Osteocyte (in vitro differentiated cells): ENCODE measurements at places on chromosomes 6 and 20. TPM values are rescaled to one million over a fixed set of nuclear protein-coding genes. Genes with fewer than 3 reads are reported as not detected.

The HMGN4 gene
- total RNA-seq = 45.0 and 49.2 TPM in 2 replicates

- DNase-seq = no peak
Observed at GRCh38 chr6:100962466-100962865, 81.3 kb upstream of the ASCC3 start.

DNA sequence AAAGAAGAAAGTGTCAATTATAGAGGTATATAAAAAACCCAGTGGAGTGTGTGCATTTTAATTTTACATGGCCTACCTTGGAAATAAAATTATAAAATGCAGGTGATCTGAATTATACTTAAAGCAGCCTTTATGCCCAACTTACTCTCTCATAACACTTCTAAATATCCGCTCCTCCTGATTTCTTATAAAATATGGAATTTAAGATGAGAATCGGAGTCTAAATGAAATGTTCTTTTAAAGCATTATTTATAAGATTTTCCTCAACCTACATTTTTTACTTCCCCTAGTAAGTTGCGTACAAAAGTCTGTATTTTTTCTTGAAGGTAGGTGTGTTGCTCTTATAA, 3.5 kb downstream of the CITED2 start:
- DNase-seq = no peak

The TNFRSF6B gene
- 0.84 and 2.3 TPM in 2 replicates for total RNA-seq

DNA sequence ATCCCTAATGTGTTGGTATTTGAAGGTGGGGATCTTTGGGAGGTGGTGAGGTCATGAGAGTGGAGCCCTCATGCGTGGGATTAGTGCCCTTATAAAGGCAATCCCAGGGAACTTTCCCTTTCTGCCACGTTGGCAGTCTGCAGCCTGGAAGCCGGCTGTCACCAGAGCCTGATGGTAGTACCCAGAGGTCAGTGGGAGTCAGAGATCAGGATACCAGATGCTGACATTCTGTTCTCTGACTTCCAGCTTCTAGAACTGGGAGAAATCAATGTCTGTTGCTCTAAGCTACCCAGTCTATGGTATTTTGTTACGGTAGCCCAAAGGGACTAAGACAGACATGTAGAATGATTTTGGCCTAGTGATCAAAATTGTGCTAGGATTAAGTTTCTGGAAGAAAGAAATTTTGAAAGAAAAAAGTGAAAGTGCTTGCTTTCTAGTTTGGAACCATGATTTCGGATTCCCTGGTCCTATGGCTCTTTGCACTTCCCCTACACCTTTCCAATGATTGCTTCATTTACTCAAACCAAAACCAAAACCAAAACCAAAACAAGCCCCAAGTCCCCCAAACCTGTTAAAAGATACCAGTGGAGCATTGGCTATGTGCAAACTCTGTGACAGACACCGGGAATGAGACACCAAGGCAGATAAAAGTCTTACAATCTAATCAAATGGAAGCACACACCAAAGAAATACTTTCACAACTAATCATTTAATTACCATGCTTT, 173.7 kb upstream of the ZNF217 start:
- DNase-seq = no peak

The CCN5 gene
- 18.2 and 24.0 TPM in 2 replicates for total RNA-seq

DNA sequence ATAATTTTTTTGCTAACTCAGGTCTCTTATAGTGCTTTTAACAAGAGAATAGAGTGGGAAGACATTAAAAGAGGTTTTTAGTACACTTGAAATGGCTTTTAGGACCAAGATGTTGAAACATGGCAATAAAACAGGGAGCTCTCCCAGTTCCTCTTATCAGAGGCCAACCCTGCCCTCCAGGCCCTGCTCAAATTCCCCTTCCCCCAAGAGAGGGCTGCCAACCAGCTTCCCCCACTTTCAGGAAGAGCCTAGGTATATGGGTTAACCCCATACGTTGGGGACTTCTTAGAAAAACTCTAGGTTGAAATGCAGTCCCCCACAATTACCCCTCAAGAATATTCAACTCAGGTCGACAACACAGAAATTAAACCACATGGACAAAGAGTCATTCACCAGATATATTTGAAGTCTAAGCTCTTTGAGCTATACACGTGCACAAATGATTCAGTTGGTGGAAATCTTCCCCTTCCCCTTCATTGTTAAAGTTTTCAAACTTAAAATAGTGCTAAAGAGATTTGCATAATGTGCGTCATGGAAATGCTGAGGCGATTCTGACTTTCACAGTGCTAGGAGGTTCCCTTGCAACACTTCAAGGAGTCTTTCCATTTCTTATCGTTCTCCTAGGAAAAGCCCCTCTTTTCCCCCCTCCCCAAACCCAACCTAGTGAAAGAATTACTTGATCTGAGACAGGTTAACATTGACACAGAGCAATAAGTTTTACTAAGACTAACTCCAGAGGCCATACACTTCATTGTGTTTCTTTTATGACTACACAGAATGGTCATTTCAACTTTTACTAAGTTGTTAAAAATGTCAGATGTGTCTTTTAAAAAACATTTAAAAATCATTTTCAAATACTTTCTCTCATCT, 49.8 kb upstream of the ENPP5 start:
- DNase-seq = no peak

DNA sequence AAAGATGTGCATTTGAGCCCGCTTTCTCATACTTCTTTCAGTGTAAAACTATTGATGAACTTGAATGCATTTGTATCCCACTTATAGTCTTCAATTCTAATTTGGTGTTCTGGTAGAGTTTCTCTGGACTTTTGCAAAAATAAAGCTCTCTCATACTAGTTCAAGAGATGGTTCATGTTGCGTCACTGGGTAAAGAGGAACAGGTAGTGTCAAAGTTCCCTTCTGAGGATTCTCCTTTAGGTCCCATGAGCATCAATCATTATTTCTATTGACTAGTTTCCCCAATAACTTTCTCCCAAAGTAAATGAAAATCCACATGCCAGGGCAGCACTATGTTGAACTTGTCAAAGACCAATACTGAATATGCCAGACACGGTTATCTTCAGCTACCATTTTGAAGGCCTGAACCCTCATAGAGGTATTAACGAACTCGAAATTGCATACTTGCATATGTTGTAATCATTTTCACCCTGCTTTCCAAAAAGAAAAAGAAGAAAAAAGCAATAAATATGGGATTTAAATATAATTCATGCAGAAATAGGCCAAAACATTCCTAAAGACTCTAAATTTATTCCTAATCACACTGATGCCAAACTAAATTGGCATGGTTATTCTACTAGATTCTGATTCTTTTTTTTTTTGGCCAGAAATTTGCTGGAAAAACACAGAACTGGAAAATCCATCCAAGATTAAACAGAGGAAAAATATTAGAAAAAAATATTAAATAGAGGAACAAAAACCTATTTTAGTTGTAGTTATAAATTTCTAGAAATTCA, 84.5 kb downstream of the SGK1 start:
- DNase-seq = no peak

The DPM1 gene
- 32.7 and 37.7 TPM in 2 replicates for total RNA-seq

The ECT2L gene
- 0.13 TPM in 1 of 2 replicates, not detected in the other for total RNA-seq

- no peak for DNase-seq
Observed at GRCh38 chr6:34566830-34567546, 10.9 kb upstream of the SPDEF start.

- no peak for DNase-seq
Observed at GRCh38 chr6:155075930-155076695, 81.0 kb downstream of the TIAM2 start.

GRCh38 chr6:30169658-30170614, 6.6 kb downstream of the TRIM15 start:
- no peak for DNase-seq

DNA sequence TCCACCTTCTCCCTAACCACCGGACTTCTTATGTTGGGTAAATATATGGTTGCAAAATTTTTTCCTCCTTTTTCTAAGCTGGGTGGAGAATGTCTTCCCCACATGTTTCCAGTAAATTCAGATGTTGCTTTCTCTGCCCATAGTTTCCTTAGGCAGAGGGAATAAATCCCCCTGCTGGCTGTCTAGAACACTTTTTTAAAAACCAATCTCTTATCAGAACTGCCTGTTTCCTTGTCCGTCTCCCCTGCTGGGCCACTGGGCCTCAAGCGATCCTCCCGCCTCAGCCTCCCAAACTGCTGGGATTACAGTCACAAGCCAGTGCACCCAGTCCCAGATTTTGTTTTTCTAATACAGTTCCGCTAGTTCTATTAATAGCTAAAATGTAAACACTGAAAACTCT, 9.9 kb upstream of the WFDC2 start:
- DNase-seq = no peak

The GRM4 gene
- total RNA-seq = 0.18 and 0.40 TPM in 2 replicates

- no peak for DNase-seq
Observed at GRCh38 chr6:14944593-14944992, 301.3 kb upstream of the JARID2 start.

GRCh38 chr20:16803965-16804792, 56.0 kb downstream of the OTOR start:
- DNase-seq = no peak

GRCh38 chr6:14856177-14856576, 389.7 kb upstream of the JARID2 start:
- DNase-seq = no peak

GRCh38 chr20:3161316-3162079, 1.8 kb upstream of the FASTKD5 start:
- DNase-seq = no peak

DNA sequence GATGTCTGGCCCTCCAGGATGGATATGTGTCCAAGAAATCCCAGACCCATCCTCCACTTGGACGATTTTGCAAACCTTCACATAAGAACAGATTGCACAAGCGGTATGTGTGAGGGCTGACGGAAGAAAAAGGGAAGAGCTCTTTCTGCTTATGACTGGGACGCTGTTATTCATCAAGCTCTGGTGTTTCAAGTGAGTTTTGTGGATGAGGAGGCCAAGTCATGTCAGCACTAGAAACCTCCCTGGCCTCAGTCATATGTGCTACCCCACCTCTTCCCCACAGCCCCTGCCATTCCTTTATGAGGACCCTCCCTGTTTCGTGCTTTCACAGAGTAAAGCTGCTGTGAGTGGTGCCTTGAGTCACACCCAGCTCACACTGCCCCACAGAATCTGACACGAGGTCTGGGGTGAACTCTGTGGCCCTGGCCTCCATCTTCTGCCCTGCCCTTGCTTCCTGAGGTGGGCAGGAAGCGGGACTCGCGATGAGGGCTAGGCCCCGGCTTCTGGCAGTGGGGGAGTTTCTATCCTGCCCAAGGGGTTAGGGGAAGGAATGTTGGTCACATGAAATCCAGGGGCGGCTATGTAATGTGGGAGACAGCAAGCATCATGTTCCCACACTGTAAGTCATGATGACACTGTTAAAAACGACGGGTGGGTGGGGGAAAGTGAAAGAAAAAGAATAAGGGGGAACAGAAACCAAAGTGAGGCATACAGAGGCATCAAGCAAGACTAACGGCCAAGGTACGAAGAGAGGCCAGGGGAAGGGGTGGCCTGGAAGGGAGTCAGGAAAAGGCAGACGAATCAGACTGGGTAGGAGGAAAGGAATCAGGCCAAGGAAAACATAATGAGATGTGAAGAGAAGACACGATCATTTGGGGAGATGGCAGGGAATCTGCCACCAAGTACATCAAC, 78.1 kb downstream of the PRDM1 start:
- no peak for DNase-seq

The NRSN1 gene
- not detected in 2 replicates for total RNA-seq

The TTK gene
- 4.3 and 4.5 TPM in 2 replicates for total RNA-seq

GRCh38 chr20:7214081-7214740, 446.7 kb downstream of the BMP2 start:
- no peak for DNase-seq

DNA sequence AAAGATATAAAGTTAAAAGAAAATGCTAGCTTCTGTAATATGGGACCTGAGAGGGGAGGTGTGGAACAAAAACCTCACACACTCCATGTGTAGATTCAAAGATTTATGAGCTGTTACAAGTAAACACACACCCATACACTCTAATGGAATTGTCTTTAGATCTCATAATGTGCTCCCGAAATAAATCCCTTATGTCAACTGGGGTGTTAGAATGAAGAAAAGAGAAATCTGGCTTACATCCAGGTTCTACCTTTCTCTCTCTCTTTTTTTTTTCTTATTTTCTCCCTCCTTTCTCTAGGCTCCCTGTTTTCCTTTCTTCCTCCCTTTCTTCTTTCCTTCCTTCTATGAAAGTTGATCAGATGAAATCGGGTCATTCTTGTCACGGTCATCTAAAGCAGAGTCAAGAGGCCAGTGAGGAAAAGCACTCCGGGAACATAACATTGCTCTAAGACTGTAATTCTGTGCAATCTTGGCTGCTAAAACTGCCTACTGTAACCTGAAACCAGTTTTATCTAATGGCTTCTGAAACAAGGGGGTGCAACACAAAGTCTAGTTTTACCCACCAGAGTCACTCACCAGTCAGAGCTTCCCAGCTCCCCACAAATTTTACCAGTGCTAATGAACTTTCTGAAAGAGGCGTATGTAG, 68.3 kb upstream of the BTBD3 start:
- no peak for DNase-seq

DNA sequence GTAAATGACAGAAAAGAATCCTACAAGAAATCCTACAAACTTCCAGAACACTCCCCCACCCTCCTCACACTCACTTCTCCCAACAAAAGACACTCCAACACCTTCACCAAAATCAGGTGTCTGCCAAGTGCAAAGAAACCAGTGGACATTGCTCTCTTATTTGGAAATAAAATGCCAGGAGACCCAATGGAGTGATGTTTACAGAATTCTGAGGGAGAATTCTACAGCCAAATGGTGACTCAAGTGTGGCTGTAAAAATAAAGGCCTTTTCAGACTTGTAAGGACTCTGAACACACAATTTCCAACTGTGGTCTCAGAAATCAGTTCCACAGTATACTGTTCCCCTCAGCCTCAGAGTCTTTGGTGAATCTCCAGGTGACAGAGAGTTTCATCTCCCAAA, 109.6 kb upstream of the CARMIL1 start:
- no peak for DNase-seq

The VSX1 gene
- not detected in 2 replicates for total RNA-seq

The ANKRD66 gene
- total RNA-seq = not detected in 2 replicates

GRCh38 chr6:29537714-29538403, 21.7 kb downstream of the UBD start:
- no peak for DNase-seq

DNA sequence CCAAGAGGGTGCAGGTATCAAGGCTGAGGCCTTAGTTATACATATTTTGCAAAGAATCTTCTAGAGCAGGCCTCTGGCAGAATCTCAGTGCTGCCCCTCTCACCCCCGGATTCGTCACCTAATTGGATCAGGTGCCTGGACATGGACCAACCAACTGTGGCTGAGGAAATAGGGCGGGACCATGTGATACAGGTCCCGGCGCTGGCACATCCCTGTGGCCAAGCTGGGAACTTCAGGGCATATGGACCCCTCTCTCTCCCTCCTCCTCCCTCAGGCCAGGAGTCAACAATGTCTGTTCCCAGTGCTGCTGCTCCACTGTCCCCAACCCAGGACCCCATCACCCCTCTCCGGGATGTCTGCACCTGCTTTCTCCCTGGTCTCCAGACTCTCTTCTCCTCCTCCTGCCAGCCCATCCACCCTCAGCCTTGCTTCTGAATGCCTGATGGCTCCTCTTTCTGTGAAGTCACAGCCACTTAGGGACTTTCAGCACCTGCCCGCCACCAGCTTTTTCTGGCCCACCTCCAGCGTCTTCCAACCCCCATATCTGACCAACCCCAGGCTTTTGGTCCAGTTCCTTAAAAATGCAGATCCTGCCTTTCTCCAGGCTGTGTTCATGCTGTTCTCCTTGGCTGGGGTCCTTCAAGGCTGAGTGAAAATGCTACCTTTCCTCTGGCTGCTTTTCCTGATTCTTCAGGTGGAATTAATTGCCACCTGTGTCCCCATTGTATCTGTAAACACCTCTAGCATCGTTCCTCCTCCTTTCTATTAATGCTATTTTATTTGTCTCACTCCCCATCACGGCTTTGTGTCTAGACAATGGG, 19.0 kb upstream of the MLN start:
- no peak for DNase-seq
